ENCODE measurements at places on chromosomes 3 and 15. TPM values are rescaled to one million over a fixed set of nuclear protein-coding genes. Genes with fewer than 3 reads are reported as not detected.

Gene CLEC3B
- 2.0 TPM for total RNA-seq

Gene GHRL
- not detected for total RNA-seq

Gene SLC12A1
- not detected for total RNA-seq

Gene MOBP
- not detected for total RNA-seq

Gene WNT5A
- 4.4 TPM for total RNA-seq

Gene CPEB1
- total RNA-seq: 13.7 TPM

Gene ACTC1
- total RNA-seq: not detected

Gene SLC6A1
- total RNA-seq: not detected

Gene RTP1
- not detected for total RNA-seq

Gene GOLGA6L10
- total RNA-seq: 0.28 TPM

Gene TMOD2
- 6.6 TPM for total RNA-seq

Gene TM6SF1
- total RNA-seq: 0.55 TPM

Gene TMEM212
- total RNA-seq: not detected

Gene KLHL40
- total RNA-seq: not detected

Gene GOLGA8J
- total RNA-seq: not detected

Gene ROPN1
- not detected for total RNA-seq

Gene GRAMD1C
- 1.3 TPM for total RNA-seq

Gene CATSPER2
- 0.37 TPM for total RNA-seq

Gene CCR3
- total RNA-seq: not detected

Gene SLC22A14
- under 0.01 TPM for total RNA-seq

Gene CCDC13
- total RNA-seq: 1.1 TPM

Gene LYZL4
- not detected for total RNA-seq

Gene TICRR
- 0.28 TPM for total RNA-seq

Gene UPK1B
- under 0.01 TPM for total RNA-seq

Gene BLOC1S6
- total RNA-seq: 65.4 TPM

Gene RPL15
- total RNA-seq: 2,102 TPM

Gene CERS3
- total RNA-seq: 0.14 TPM

Gene ATP13A4
- 0.18 TPM for total RNA-seq

Gene TMEM202
- not detected for total RNA-seq

Gene ZNF385D
- total RNA-seq: 0.14 TPM

Gene CFAP91
- total RNA-seq: 0.18 TPM

Gene SERPINI2
- not detected for total RNA-seq

Gene RIOX2
- total RNA-seq: 44.6 TPM

Gene CACNA1D
- total RNA-seq: 0.14 TPM

Gene DCBLD2
- total RNA-seq: 78.8 TPM

Gene C3orf52
- 10.5 TPM for total RNA-seq

Gene DPH3
- total RNA-seq: 15.9 TPM

Gene ACTRT3
- 3.7 TPM for total RNA-seq

Gene NSMCE3
- 11.6 TPM for total RNA-seq

Gene MCF2L2
- total RNA-seq: 0.37 TPM

Gene POMGNT2
- total RNA-seq: 17.9 TPM

Gene GLDN
- 75.1 TPM for total RNA-seq

Measured in smooth muscle cell of bladder (primary cell).